ENCODE measurements at places on chromosomes 2 and 18.

DNA sequence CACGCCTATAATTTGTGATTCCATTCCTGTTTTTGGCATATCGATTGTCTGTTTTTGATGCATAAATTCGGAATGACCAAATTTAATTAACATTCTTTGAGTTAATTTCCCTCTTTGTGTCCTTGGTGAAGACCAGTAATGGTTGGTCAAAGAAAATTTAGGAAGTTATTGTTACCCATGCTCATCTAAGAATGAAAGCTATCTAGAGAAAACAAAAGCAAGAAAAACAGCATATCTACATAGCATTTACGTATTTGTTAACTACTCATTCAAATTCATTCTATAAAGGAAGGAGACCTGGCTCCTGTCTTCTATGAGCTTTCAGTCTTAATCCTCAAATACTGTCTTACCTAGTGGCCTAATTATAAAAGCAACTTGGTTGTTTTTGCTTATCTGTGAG lies 59.2 kb upstream of the CHST9 start:
- DNase-seq, result no peak

DNA sequence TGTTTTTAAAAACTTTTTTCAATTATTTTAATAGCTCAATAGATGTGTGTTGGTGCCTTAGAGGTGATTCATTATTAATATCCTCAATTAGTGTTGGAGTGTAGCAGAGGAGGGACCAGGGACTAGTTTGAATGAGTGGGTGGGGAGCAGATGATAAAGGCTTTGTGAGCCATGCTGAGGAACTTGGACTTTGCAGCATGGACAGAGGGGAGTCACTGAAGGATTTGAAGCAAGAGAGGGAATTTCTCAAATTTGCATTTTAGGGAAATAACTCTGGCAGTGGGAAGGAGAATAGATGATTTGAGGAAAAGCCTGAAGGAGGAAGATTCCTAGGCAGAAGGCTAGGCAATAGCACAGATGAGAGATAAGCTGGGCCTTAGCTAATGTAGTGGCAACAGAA lies 42.3 kb upstream of the RMND5A start:
- no peak for DNase-seq

- peak; percentile 57 for DNase-seq
These were observed 38.7 kb downstream of the MSTN start for GRCh38 chr2:190023860-190024259.

DNA sequence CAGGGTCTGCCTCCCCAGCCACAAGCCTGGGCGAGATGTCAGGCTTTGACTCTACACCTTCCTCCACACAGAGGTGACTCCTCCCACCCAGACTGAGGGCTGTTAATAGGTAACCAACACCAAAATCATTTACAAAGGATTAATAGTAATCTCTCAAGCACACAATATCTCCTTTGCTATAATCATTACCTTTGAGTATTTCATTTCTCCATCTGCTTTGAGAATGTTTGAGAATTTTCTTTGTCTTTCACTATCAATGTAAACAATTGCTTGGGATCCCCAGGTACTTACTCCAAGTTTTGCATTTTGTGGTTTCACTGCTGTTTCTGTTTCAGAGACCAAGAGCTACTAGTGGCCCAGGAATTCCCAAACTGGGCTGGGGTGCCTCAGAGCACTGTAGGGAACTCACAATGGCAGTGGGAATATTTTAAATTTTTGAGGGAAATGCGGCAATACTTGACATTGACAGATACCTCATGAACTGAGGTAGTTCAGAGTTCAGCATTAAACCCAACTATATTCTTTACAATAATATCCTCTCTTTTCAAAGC lies 166.4 kb upstream of the MGAT5 start:
- no peak for DNase-seq
